ENCODE measurements at places on chromosomes 4 and X.

DNA sequence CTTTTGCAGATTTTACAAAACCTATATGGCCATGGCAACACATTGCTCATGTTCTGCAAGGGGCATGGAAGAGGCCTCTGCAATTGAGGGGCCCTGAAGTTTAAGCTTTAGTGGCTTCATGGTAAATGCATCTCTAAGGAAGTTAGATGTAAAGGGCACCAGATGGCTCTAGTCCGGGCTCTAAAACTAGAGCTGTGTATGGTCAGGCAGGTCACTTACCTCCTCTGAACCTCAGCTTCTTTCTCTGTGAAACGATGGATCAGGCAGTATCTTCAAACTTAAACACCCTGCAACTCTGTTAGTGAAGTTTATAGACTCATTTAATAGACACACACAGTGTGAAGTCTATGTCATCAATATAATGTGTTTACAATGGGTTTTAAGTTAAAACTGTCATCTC, 10.0 kb downstream of the MAGEB17 start:
- DNase-seq = no peak

GRCh38 chr4:7158991-7159390, 33.3 kb upstream of the SORCS2 start:
- DNase-seq = no peak

- no peak for DNase-seq
These were observed 23.5 kb downstream of the RAB40A start for GRCh38 chrX:103495786-103496185.

DNA sequence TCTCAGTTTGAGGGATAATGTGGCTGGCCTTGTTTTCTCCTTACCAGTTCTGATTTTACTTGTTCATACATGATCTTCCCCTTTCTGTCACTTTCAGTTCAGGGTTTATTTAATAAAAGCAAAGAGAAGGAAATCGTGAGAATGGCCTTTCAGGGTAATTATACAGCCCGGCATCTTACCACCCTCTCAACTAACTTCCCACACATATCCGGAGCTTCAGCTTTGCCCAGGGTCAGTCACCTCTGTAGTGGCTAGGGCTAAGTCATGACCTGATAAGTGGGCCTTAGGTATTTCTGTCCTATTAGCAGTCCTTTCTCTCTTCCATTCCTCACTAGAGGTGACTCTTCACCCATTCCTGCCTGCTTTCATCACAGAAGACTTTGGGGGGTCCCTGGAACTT, 15.8 kb downstream of the TRPC5 start:
- no peak for DNase-seq

DNA sequence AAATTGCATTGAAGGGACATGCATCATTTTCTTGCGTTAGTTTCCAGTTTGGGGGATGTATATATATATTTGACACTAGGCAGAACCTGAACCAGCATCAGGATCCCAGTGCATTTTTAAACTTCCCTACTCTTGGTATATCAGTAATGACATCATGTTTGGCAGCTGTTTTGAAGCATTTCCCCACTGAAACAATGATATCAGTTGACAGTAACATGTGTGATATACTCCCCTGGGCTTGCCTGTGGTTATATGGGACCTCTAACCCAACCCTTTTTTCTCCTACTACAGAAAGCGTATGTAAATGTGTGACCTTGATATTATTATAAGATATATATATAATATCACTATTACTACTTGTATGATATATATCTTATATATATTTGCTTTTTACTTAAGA, 225.9 kb upstream of the CASK start:
- DNase-seq = no peak

DNA sequence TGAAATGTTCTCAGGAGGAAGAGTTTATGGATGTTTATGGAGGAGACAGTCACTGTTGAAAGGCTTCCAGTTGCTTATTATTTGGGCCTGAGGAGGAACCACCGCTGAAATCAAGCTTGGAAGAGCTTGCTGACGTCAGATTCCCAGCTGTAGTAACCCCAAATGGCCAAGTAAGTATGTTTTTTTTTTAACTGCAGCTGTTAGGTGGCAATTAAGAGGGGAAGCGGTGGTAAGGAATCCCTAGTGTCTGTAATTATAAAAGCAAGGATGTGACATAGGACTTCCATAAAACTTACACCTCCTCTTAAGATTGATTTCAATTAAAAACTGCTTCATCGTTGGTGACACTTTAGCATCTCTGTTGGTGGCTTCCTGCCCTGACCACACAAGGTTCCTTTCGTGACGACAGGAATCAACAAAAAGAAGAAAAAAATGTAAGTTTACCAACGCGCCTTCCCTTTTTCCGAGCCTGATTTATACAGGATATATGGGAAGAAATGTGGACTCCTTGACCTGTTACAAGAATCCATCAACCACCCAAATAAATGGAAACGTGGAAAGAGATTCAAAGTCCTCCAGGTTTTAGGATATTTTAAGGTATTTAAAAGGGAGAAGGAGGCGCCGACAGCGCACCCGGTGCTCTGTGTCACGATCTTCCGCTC, 884 bp downstream of the RELL1 start:
- DNase-seq = no peak

- DNase-seq = no peak
These were observed 60.1 kb downstream of the SH3RF1 start for GRCh38 chr4:169210504-169211118.
